ENCODE measurements at places on chromosomes 16 and 17.

DNA sequence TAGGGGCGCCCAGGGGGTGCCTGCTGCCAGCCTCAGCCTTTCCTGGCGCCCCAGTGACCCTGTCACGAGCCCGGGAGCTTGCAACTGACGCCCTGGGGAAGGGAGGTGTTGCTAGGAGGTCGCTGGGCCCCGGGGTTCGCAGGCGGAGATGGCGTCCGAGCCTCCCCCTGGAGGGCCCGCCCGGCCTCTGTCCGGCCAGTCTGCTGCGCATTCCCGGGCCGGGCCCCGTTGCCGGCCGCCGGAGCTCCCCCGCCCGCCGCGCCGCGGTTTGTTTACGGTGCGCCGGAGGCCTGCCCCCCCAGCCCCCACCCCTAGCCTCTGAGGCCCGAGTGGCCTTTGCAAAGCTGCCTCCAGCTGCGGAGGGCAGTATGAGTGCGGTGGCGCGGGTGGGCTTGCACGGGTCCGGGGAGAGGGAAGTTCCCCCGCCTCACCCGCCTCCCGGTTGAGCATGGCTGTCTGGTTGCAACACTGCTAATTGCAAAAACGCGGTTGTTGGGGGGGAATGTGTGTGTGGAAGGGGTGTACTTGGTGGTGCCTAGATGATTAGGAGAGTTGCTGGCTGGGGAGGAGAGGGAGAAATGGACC lies 514 bp downstream of the THRA start:
- DNase-seq, result no peak

DNA sequence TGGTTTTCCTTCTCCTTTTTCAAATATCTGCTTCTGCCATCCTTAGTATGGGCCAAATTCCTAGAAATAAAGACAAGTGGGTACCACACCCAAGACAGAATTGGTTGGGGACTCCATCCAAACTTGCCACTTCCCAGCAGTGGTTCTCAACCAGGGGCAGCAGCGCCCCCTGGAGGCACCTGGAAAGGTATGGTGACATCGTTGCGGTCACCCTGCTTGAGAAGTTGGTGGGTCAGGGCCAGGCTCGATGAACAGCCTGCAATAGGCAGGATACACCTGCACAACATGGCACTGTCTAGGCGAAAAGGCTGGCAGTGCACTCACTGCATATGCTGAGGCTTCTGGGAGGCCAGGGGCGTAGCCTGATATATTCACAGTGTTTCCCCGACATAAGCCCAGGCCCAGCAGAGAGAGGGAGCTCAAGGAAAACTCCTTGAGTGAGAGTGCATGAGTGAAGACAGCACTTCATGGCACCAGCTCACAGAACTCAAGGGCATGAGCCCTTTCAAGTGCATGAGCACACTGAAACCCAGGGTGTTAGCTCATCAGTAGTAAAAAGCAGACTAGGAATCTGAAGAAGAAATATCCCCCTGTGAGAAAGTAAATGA lies 57.7 kb downstream of the CMC2 start:
- DNase-seq, result no peak

- DNase-seq, result no peak
Measured at GRCh38 chr17:17811381-17812210, 25.2 kb downstream of the SREBF1 start.

DNA sequence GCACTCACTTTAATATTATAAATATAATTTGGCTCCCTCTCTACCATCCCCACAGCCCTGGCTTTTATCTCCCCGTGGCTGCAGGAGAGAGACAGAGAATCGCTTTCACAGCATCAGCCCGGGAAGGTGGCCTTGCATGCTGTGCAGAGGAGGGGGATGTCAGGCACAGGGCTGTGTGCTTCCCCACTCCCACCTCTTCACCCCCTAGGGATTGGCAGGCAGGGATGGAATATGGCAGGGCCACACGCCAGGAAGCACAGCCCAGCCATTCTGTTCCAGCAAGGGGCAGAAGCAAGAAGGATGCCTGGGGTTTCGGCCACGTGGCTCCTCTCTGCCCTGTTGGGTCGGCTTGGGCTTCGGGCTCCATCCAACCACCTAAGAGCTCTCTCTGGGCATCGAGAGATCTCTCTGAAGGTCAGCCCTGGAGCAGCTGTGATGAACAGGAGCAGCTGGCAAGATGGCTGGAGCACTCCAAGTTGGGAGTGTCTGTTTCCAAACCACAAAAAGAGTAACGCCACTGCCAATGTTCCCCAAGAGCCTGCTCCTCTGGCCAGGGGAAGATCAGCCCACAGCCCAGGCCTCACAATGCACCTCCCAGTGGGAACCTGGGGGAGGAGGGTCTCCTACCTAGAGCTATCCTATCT lies 223.2 kb downstream of the C16orf78 start:
- DNase-seq, result peak; percentile 17

Measured in NCI-H1694 treated with DMSO at 0.1 percent for 48 hours (cell line).